ENCODE measurements at places on chromosomes 6 and 20.

DNA sequence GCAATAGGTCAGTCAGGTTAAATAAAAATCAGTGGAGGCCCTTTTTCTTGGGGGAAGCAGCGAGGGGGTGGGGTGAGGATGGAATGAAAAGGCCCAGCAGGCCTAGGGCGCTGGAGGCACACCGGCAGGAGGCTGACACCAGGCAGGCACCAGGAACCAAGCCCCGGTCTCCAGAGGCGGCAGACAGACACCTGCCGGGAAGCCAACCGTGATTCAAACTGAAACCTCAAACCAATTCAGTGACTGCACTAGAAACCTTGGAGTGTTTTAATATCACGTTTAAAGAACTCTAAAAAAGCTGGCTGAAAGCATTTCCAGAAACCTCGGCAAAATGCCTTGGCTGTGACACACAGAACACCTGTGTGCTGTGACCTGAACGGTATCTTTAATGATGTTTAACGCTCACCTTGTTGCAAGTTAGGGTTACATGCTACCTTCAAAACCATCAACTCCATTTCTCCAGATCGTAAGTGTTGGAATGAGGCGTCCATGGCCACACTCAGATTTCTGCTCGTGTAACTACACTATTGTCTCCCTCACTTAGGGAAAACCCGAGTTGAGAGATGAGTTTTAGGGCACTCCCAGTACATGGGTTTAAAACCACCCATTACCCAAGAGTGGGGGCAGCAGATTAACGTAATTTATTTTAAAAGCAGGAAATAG is 27.2 kb downstream of the DIDO1 start:
- no peak for DNase-seq

DNA sequence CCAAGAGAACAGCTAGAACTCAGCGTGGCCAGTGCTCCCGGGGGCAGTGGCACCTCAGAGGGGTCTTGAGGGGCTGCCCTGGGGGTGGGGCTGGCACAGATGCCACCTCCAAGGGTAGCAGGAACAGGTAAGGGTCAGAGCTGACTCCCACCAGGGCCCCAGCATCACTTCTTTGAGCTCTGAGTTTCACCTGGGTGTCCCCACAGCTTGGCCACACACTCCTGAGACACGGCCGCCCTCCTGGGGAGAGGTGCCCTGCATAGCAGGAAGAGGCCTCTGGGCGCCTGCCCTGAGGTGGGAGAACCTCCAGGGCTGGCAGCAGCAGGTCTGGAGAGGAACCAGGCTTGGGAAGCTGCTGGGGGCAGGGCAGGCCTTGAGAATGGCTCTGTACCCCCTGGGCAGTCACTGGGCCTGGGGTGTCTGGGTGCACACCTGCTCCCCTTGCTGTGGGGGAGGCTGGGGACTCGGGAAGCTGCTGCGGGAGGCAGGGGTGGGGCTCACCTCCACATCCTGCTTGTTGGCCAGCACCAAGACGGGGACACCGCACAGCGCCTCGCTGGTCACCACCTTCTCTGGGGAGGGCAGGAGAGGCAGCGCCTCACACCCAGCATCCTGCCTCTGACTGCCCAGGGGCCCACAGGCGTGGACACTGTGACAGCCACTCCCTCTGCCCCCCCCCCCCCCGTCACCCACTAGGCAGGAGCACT is 5.0 kb downstream of the TNFRSF6B start:
- no peak for DNase-seq

GRCh38 chr6:138719011-138719635 is 54.4 kb upstream of the CCDC28A start:
- DNase-seq = no peak

GRCh38 chr6:134352786-134353480 is 35.0 kb upstream of the SGK1 start:
- DNase-seq = no peak

DNA sequence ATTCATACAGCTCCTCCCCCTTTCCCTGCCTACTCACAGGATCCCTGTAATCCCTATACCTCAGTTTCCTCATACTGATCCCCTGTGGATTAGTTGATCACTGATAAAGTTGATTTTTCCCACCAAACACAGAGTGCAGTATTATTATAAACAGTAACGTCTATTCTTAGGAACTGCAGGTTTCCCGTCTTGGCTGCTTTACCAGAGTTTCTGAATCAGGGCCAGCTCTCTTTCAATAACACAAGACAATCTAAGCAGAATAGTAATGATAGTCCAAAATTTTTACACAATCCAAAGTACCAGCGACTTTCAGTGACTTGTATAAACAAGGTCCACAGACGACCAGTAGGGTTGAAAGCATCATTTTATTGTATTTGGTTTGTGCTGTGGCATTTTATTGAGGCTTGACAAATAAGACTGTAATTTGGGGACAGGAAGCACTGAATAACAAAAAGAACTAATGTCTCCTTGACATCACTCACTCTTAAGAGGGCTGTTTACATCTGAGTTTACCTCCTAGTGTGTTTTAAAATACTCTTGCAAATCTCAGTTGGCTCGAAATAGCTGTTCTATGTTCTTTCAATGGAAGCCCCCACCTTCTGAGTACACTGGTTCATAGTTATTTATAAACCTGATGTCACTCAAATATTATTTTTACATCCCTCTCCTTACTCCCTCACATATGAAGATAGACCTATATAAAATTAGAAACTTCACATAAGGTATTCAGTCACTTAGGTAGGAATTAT is 6.1 kb upstream of the JARID2 start:
- DNase-seq = no peak

GRCh38 chr6:13172291-13172690 is 156.0 kb downstream of the TBC1D7 start:
- no peak for DNase-seq

Measured in NK-92 treated with Interleukin-12 subunit alpha and Interleukin-12 subunit beta, amount 100 ng/mL, for 24 hours (cell line).